Heart left ventricle (tissue), 16 donors: ENCODE measurements at places on chromosomes 12 and 14. TPM values are rescaled to one million over a fixed set of nuclear protein-coding genes. Genes with fewer than 3 reads are reported as not detected.

The CLEC4C gene
- total RNA-seq: not detected

The RGS6 gene
- total RNA-seq: 11.2 TPM

The NTS gene
- total RNA-seq: 0.24 TPM

The AQP2 gene
- total RNA-seq: not detected

The OVCH1 gene
- total RNA-seq: not detected

DNA sequence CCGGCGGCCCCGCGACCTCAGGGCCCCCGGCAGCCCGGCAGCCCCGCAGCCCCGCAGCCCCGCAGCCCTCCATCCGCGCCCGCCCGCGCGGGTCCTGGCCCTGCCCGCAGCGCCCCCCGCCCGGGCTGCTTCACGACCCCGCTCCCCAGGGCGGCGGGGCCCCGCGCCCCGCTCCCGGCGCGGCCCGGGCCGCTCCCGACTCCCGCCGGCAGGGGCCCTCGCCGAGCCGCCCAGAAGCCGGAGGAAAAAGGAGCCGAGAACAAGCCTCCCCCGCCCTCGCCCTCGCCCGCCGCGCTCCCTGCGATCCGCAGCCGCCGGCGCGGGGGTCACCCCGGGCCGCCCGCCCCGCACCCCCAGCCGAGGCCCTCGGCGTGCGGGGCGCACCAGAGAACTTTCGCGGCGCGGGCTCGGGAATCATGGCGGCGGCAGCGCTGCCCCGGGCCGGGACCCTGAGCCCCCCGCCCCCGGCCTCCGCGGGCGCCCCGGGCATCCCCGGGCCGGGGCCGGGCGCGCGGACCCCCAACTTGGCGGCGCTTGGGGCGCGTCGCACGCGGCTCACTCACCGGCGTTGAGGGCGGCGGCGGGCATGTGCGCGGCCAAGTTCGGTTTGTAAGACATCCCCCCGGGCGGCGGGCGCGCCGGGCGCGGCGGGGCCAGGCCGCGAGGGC, 521 bp downstream of the CDK2AP1 start:
- DNase-seq: peak; percentile 84

- DNase-seq: no peak
Measured at GRCh38 chr14:84446250-84446649, 1083.7 kb upstream of the FLRT2 start.

DNA sequence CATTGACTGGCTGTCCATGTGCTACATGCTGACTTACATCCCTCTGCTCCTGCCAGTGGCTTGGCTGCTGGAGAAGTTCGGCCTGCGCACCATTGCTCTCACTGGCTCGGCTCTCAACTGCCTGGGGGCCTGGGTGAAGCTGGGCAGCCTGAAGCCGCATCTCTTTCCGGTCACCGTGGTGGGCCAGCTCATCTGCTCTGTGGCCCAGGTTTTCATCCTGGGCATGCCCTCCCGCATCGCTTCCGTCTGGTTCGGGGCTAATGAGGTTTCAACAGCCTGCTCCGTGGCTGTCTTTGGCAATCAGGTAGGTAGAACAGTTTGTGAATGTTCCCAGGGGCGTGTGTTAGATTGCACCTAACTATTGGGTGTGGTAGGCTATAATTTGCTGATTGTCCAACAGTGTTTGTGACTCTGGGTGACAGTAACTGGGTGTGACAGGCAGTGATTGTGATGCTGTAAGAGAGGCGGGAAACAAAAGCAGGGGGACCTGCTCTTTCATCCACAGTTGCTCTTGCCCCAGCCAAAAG, 981 bp downstream of the FLVCR2 start:
- no peak for DNase-seq

DNA sequence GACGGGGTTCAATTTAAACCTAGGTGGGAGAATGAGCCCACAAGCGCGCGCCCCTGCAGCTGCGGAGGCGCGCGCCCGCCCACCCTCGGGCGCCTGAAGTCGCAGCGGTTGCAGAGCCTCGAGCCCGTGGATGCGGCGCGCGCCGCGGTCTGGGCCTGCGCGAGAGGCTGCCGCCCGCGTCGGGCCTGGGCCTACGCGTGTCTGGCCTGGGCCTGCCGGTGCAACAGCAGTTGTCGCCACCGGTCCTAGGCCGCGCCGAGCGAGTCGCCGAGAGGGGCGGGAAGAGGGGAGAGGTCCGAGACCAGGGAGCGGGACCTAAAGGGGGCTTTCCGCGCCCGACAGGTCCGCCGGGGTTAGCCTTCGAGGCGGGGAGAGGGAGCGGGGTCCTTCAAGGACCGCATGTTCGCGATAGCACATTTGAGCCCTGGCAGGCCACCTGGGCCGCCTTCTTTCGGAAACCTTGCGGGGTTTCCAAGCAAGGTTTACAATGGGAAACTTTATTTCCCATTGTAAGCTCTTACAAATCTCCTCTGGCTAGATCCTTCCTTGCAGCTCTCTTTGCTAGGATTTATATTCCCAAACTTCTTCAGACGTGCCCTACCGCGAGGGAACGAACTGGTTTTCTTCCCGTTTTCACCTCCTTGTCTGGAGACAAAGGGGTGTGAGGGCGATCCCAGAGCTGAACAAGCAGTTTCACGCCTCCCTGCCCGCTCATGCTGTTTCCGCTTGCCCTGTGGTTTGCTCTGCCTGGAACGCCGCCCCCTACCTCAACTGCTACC, 6.8 kb downstream of the SIX6 start:
- DNase-seq: no peak
